Renal cortex interstitium (tissue), 15 donors: ENCODE measurements at places on chromosomes 3 and 15.

GRCh38 chr15:86571873-86572272 lies 492.2 kb downstream of the AGBL1 start:
- DNase-seq = no peak

GRCh38 chr15:34714476-34715121 lies 40.2 kb downstream of the GJD2 start:
- no peak for DNase-seq

DNA sequence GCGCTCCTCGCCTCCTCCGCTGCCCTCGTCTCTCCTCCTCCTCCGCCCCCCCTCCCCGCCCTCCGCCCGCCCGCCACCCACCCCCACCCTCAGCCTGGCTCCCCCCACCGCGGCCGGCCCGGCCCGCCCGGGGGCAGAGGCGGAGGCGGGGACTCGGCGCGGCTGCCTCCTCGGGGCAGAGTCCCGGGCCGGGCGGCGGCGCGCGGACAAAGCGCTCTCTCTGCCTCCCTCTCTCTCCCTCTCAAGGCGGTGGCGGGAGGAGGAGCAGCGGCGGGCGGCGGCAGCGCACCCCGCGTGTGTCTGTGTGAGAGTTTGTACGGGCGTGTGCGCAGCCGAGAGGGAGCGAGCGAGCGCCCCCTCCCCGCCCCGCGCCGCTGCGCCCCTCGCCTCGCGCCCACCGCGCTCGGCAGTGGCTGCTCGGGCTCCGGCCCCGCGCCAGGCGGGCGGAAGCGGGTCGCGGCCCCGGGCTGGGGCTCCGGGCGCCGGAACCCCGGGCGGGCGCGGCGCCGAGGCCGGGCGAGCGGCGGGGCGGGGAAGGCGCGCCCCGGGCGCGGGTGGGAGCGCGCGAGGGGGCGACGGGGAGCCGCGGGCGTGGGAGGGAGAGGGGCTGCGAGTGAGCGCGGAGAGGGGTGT lies at the start of gene IGF2BP2:
IGF2BP2 (minus strand) TSS at position 37 of the 633 bp plus-strand sequence. CDS start 82 bp downstream, outside the sequence.
- no peak for DNase-seq

DNA sequence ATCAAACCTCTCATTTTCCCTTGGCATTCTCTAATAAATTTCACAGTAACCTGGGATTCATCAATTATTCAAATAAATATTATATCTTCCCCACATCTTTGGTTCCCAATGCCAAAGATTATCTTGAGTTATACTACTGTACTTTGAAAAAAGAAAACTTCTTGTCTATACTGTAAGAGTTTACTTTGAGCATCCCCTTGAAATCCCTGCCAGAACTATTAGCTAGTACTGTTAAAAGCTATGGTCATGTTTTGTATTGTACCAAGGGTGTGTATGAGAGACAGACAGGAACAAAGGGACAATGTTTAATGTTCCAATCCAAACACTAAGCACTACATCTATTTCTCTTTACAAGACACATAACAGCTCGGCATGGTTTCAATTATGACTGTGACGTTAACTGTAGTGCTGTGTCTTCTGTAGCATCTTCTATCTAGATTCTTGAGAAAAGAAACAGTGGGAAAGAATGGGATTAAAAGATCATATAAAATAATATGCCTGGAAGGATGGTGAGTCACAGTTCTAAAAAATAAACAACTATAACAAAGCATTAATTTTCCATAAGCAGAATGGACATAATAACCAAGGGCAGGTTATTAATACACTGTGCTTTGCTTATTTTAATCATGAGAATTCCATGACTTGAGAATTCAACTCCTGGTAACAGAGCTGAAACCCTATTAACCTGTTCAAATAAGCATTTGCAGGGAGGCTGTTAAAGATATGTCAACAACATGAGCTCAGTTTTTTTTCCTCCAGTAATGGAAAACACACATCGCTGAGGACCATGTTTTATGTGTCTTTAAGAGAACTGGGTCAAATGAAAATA lies 71.1 kb downstream of the ALDH1A2 start:
- DNase-seq = no peak

- no peak for DNase-seq
Observed at GRCh38 chr3:113590983-113591382, 58.6 kb downstream of the SIDT1 start.

- no peak for DNase-seq
Observed at GRCh38 chr3:14467814-14468620, 65.6 kb downstream of the SLC6A6 start.

DNA sequence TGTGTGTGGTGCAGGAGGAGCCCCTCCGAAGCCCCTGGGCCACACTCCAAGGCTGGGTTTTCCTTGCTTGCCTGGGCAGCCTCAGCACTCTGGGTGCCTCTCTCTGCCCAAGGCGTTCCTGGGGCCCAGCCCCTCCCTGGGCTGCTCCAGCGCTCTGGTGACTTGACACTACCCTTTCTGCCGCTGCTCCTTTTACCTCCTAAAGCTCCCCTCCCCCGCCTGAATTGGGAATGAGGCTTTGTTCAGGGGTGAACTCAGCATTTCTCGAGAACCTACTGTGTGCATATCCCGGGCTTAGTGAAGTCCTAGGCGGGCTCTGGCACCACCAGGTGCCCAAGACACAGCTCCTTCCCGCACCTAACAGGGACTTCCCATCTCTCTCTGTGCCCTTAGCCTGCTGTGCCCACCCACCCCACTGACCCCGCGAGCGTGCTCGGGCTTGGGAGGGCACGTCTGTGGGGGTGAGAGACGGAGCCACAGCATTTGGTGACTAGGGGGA lies 1.2 kb upstream of the BAHD1 start:
- DNase-seq = no peak

DNA sequence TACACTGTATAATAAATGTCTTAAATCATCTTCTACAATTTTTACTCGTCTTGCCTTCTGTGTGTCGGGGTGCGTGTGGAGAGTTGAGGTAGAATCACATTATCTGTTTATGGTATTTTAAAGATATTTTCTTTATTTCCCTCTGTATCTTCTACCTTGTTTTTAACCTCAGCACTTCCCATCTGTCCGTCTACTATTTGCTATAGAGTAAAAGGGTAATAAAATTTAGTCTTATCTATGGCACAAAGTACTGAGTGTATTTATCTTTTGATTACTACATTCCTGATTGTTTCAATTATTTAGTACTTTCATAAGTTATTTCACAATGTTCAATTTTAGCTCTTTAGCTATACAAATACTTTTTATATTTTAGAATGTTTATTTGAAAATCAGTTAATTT lies 62.2 kb downstream of the TRPC1 start:
- no peak for DNase-seq

DNA sequence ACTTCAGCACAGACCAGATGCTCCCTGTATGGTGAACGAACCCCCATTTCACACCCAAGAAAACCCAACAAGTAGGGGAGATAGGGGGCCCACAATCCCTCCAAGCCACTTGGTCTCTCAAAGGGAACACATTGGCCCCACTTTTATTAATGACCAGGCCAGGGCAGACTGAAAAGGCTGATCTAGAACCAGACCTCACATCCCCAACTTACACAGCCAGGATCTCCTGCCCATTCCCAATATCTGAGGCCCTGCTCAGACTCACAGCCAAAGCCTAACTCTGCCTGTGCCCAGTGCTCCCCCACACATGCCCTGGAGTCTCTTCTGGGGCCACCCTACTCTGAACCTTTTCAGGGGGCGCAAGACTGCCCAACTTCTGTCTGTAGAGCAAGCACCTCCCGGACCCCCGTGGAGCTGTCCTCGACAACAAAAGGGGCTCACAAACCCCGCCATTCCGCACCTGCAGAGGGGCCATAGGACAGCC lies 1.8 kb downstream of the PLXNB1 start:
- no peak for DNase-seq

GRCh38 chr3:47210863-47211405 lies 47.0 kb upstream of the SETD2 start:
- no peak for DNase-seq

GRCh38 chr3:97999994-98000393 lies 27.8 kb upstream of the RIOX2 start:
- no peak for DNase-seq

- DNase-seq = no peak
Observed at GRCh38 chr15:85477730-85478129, 97.3 kb downstream of the AKAP13 start.

DNA sequence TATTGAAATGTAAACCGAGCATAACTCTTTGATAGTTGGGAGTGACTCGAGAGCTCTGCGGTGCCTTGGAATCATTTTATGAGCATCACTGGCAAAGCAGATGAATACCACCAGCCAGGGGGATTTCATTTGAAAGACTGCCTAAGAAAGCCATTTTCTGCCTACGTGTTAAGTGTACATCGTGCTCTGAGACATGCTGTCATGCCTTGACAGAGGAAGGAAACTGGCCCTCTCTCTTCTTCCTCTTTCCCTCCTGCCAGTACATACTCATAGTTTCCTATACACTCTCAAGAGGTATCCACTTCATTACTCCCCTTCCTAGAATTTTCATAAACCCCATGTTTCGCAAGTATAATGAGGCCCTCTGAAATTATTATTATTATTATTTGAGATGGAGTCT lies 8.8 kb downstream of the BCL2A1 start:
- no peak for DNase-seq

GRCh38 chr3:127072971-127073783 lies 90.3 kb downstream of the PLXNA1 start:
- DNase-seq = no peak

GRCh38 chr3:33089515-33089914 lies 7.4 kb downstream of the GLB1 start:
- no peak for DNase-seq
